ENCODE measurements at places on chromosomes 3 and 15.
A peak's percentile ranks its signal among the peaks of the same experiment; 100 is the strongest.

GRCh38 chr3:134640872-134641470 is 9.9 kb downstream of the KY start:
- peak; percentile 56 for DNase-seq

- no peak for DNase-seq
These were observed 499.9 kb downstream of the SHQ1 start for GRCh38 chr3:72348357-72348756.

DNA sequence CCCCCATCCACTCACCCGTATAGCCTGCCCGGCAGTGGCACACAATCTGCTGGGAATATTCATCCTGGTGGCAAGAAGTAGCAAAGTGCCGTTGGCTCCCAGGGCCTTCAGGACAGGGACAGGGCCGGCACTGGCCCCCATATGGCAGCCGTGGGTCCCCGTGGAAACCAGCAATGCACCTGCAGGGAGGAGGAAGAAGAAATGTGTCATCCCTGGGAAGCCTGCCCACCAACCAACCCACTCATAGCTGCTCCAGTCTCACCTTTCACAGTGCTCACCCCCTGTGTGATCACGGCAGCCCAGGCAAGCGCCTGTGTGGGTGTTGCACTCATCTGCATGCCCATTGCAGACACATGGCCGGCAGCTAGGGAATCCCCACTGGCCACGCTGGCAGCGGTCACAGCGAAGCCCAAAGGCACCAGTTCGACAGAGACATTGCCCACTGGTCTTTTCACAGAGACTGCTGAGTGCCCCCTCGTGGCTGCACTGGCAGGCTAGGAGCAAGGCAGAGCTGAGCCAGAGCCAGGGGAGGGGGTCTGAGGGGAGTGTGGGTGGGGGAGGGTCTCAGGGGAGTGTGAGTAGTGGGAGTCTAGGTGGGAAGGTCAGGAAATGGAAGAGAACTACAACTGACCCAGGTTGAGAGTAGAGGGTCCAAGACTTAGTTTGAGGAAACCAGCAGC is 4.5 kb upstream of the USP19 start:
- no peak for DNase-seq

DNA sequence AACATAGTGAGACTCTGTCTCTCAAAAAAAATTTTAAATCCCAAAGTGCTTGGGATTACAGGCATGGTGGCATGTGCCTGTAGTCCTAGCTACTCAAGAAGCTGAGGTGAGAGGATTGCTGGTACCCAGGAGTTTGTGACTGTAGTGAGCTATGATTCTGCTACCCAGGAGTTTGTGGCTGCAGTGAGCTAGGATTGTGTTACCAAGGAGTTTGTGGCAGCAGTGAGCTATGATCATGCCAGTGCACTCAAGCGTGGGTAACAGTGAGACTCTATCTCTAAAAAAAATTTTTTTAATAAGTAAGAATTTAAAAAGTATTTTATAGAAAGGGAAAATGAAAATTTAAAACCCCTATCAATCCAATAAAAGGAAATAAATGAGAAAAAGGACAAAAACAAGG is 69.5 kb downstream of the FAIM start:
- DNase-seq: no peak

- DNase-seq: no peak
These were observed 104.5 kb downstream of the ADCY5 start for GRCh38 chr3:123344175-123344906.

GRCh38 chr3:114441386-114441785 is 147.6 kb downstream of the TIGIT start:
- no peak for DNase-seq

- DNase-seq: no peak
These were observed 664.6 kb downstream of the AGBL1 start for GRCh38 chr15:86744198-86744780.

- peak; percentile 20 for DNase-seq
These were observed 18.2 kb downstream of the PLOD2 start for GRCh38 chr3:146142757-146143156.

DNA sequence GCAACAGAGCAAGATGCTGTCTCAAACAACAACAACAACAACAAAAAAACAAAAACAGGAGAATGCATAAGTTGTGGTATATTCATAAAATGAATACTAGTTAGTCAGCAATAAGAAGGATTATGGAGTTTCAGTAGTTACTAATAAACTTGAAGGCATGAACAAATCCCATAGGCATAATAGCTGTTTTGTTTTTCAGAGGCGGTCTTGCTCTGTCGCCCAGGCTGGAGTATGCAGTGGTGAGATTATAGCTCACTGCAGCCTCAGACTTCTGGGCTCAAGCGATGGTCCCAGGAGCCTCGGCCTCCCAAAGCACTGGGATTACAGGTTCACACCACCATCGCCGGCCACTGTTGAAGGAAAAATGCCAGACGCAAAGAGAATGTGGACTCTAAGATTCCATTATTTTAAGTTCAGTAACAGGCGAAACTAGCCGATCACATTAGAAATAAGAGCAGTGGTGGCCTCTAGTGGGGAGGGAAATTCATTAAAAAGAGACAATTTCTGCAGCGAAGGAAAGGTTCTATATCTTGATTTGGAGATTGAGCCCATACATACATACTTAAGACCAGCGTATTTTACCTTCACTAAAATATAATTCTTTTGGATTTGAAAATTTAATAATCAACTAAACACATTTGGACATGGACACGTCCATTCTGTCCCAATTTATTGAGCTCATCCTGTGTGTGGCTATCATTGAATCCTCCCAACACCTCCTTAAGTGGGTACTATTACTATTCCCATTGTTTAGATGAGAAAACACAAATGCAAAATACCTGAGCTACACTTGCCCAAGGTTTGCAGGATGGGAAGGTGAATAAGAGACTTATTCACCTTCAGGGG is 27.4 kb upstream of the HDAC11 start:
- DNase-seq: peak; percentile 34

DNA sequence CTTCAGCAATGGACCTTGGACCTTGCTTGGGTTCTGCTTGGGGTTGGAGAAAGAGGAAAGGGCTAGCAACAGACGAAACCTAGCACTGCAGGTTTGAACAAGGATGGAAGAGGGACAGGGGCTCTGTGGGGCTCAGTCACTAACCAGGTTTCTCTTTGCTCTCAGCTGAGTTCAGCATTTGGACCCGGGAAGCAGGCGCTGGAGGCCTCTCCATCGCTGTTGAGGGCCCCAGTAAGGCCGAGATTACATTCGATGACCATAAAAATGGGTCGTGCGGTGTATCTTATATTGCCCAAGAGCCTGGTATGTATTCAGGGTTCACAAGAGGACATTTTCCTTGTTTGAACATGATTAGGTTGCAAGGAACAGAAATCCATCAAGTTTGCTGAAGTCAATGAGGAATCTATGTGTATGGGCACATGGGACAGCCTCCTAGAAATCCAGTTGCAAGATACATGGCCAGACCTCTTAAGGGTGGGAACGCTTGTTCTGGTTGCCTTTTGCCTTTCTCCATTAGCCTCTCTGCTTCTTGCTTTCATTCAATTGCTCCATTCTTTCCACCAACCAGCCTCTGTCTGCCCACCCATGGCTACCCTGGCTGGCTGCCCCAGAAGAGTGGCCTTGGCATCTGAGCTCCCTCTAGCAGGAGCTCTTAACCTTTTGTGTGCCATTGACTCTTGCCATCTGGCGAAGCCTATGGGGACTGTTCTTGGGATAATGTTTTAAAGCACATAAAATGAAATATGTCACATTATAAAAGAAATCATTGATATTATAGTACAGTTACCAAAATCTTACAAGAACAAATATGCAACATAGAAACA is 55.9 kb downstream of the DNASE1L3 start:
- DNase-seq: no peak

DNA sequence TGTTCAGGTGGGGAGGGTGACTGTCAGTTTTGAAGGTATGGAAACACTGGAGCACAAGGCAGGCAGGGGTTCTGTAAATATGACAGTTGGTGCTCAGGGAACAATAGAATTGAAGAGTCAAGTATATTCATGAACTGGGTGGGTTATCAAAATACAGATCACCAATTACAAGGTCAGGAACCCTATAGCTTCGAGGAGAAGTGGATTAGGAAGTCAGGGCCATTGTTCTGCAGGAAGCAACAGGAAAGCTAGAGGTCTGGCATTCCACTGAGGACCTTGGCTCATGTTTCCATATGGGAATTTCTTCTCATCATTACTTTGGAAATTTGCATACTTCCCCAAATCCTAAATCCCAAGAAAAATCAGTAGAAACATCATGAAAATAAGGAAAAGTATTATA is 125.9 kb downstream of the MYRIP start:
- no peak for DNase-seq

- DNase-seq: no peak
These were observed 50.0 kb downstream of the TUBGCP4 start for GRCh38 chr15:43420876-43421275.

DNA sequence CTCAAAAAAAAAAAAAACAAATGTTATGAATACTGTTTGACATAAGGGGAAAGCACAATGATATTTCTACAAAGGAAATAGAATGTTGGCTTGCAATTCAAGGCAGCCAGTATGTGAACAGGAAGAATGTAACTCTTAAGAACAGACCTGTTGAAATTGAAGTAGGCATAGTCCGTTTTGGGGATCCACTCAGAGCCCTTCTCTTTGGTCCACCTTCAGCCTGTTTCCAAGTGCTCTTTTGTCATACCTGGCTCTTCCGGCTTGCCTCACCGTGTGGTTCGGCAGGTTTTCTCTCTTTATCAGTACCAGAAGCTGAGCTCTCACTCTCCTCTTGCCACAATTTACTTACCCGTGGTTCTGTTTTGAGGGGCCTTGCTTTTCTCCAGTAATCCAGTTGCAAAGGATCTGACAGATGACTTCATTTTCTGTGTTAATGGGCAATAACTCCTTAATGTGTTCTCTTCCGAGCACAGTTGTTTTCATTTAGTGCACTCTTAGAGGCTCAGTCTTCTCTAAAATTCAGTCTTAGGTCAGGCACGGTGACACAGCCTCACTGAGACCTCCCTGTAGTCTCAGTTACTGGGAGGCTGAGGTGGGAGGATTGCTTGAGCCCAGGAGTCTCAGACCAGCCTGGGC is 6.7 kb downstream of the ABHD17C start:
- no peak for DNase-seq

DNA sequence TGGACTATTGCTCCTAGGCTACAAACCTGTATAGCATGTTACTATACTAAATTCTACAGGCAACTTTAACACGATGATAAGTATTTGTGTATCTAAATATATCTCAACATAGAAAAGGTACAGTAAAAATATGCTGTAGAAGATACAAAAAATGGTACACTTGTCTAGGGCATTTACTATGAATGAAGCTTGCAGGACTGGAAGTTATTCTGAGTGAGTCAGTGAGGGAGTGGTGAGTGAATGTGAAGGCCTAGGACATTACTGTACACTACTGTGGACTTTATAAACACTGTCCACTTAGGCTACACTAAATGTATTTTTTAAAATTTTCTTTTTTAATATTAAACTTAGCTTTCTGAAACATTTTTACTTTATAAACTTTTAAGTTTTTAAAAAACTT is 140.5 kb upstream of the SGO1 start:
- DNase-seq: no peak

DNA sequence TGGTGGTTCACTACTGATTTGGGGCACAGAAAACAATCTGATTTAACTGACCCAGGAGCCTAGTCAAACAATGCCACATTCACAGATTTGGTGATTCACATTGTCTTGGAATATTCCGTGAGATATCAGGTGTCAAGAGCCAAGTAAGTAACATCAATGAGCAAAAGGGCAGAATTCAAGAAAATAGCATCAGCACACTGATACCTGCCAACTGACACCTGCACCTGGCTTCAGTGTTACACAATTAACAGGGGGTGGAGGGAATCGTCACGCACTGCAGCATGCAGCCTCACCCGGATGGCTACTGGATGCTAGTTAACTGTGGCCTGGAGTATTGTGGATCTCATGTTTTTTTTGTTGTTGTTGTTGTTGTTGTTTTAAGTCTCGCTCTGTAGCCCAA is 17.6 kb downstream of the CCNL1 start:
- no peak for DNase-seq

DNA sequence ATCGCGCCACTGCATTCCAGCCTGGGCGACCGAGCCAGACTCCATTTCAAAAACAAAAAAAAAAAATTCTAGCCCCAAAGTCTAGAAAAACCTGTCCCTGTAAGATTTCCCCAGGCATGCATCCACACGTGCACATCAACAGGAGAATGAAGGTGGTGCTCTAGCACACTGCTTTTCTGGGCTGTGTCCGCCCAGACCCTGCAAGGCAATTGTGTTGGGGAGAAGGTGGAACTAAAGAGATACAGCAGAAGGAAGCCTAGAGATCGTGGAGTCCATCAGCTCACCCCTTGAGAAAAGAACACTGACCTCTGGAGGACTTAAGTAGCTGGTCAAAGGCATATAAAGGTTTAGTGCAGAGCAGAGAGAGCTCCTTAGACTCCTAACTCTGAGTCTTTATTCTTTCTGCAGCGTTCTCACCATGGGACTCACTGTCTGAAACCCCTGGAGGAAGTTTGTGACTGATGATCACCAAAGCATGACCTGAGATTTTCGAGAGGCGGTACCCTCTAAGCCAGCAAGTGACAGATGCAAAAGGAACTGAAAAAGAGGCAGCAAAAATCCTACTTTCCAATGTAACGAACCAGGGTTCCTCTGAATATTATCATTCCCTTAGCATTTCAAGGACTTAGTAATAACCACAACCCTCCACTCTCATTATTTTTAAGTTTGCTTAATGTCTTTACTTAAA is 179.8 kb downstream of the MEX3B start:
- no peak for DNase-seq

DNA sequence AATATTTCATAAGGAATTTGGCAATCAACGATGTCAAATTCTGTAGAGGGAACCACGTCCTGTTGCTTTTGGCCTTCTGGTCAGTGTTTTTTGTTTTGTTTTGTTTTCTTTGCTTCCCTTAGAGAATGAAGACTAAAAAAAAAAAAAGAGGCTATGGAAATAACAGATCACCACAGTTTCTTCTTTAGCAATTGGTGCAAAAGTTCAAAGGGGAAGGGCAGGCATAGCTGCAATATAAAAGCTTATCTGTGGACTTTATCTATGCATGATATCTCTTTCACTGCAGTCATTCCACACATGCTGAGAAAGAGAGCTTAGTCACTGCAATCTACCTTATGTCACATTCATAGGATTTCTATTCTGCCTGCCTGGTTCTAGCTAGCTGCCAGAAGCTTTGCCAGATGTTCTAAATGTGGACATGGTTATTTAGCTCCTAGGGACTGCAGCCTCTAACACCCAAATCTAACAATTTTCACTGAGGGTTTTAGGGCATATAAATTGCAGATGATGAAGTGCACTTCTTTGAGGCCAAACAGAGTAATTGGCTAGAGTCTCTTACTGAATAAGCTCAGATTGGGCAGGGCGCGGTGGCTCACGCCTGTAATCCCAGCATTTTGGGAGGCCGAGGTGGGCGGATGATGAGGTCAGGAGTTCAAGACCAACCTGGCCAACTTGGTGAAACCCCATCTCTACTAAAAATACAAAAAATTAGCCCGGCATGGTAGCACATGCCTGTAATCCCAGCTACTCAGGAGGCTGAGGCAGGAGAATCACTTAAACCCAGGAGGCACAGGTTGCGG is 637.2 kb downstream of the NTRK3 start:
- DNase-seq: no peak

All from HEK293T (cell line).